NCI-H748 treated with DMSO at 0.1 percent for 48 hours (cell line): ENCODE measurements at places on chromosomes 5 and 9.
A peak's percentile ranks its signal among the peaks of the same experiment; 100 is the strongest.

DNA sequence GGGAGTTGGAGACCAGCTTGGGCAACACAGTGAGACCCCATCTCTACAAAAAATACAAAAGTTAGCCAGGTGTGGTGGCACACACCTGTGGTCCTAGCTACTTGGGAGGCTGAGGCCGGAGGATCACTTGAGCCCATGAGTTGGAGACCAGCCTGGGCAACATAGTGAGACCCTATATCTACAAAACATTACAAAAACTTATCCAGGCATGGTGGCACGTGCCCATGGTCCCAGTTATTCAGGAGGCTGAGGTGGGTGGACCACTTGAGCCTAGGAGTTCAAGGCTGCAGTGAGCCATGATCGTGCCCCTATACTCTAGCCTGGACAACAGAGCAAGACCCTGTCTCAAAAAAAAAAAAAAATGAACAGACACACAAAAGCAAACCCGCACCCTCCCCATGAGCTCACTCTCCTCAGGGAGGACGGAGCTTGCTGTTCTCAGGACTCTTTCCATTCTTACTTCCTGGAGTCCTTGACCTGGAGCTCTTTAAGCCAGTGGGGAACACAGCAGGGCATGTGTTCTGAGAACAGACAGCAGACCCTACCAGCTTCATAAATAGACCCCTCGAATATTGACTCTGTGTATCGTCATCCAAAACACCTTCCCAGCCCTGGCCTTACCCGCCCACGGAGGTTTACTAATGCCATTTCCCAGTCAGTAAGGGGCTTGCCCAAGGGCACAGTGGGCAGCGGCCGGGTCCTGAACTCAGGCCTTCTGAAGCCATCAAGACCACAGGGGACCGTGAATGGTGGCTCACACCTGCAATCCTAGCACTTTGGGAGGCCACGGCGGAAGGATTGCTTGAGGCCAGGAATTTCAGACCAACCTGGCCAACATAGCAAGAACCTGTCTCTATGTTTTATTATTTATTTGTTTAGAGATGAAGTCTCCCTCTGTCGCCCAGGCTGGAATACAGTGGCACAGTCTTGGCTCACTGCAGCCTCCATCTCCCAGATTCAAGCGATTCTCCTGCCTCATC, 11.1 kb downstream of the PTGES2 start:
- no peak for DNase-seq

DNA sequence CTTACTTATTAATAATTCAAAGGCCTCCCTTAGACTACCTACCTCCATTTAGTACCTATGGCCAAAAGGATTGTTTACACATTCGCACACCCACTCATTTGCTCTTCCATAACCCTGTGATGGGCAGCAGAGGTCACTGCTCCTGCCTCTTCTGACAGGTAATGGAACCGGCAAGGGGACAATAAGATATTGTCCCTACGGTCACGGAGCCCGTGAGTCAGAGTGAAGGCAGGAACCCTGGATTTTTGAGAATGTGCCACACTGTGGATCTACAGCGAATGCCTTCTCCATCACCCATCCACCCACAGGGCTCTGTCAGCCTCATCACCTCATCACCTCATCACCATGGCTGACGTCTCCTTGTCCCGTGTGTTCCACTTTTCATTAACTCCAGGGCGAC, 132.3 kb downstream of the MYO10 start:
- no peak for DNase-seq

GRCh38 chr9:95494416-95495371, 22.1 kb downstream of the PTCH1 start:
- DNase-seq, result peak; percentile 76

DNA sequence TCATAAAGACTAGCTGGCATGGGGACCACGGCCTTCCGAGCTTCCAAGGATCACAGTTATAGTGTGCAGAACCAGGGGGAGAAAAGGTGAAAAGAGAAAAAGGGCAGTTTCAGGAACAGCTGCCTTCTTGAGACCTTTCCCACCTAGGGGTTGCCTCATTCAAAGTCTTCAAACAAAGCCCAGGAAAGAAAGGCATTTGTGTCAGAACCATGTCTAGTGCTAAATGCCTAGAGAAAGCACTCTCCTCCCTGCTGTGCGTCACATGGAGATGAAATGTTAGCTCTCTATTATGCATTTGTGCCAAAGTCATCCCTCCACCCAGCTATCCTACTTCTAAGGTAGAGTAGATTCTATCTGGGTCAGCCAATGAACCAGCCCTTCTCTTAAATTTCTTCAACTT, 1037.3 kb upstream of the WWC1 start:
- no peak for DNase-seq

- peak; percentile 49 for DNase-seq
Measured at GRCh38 chr5:149581192-149581861, at the start of gene ARHGEF37. ARHGEF37 (plus strand) TSS chr5:149581498; CDS start chr5:149597770, 16,272 bp downstream.

DNA sequence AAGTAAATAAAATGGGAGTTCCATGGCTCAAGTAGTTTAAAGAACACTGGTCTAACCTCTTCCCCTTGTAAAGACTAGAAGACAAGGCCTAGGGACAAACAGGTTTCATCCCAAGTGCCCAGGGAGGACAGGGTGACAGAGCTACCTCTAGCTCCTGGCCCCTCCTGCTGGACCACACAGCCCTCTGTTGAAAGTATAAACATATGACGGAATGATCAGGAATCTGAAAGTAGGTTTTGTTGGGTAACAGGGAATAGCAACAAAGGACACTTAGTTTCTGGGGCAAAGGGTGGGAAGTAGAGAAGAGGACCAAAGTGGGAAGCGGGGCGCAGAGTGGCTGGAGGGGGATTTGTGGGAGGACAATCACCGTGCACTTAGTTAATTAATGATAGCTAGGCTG, 67.0 kb upstream of the DAB2IP start:
- DNase-seq, result no peak

DNA sequence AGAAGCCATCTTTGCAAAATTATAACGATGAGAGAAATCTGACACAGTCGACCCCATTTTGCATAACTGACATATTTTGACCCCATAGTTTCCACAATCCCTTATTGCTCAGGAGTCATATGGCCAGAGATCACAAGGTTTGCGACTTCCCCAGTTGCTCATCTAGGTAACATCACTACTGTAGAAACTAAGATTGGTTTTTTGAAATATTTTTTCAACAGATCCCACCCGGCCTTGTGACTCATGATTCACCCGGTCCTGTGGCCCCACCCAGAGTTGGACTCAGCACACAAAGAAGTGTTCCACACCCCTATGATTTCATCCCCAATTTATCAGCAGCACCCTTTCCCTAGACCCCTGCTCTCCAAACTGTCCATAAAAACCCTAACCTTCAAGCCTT, 50.2 kb downstream of the TIMD4 start:
- no peak for DNase-seq

DNA sequence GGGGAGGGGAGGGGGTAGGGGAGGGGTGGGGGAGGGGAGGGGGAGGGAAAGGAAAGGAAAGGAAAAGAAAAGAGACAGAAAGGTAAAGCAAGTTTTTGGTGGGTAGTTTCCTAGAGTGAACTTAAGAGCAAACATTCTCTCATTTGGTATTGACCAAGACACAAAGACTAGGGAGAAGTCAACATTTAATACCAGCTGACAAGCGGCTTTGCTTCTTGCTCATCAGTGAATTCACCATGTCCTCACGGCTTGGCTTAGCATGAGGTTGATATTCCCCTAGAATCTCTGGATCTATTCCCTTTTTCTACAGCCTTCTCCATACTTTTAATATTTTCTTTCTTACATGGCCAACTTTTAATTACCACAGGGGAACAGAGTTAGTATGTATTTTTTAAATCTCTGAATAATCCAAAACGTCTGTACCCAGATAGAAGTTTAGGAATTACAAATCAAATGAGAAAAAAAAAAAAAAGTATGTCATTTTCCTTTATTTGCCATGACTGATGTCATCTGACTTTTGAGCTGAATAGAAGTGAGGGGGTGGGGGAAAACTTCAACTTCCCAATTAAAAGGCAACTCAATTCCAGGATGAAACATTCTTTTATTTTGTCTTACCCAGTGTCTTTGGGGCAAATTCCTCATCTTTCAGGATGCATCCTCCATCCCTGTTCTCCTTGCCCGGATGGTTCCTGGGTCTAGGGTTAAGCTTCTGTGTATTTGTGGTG, 40.1 kb upstream of the GLIS3 start:
- no peak for DNase-seq

- DNase-seq, result no peak
Measured at GRCh38 chr9:83688921-83689320, 18.8 kb downstream of the UBQLN1 start.

DNA sequence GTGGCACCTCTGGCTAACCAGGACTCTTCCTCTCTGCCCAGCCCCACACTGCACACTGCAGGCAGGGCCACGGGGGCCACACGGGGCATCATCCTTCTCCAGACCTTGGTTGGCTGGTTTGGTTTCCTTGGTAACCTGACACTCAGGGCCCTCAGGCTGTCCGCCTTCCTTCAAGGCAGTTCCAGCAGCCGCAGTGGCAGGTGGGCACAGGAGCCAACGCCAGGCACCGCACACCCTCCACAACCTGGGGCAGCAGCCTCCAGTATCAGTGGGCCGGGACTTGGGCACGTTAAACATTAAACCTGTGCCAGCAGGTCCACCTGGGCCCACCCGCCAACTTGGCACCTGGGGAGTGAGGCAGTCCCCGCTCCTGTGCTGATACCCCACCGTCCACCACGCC, 1.9 kb downstream of the NPDC1 start:
- DNase-seq, result no peak

- no peak for DNase-seq
Measured at GRCh38 chr9:121937240-121937639, 155.9 kb downstream of the TTLL11 start.

DNA sequence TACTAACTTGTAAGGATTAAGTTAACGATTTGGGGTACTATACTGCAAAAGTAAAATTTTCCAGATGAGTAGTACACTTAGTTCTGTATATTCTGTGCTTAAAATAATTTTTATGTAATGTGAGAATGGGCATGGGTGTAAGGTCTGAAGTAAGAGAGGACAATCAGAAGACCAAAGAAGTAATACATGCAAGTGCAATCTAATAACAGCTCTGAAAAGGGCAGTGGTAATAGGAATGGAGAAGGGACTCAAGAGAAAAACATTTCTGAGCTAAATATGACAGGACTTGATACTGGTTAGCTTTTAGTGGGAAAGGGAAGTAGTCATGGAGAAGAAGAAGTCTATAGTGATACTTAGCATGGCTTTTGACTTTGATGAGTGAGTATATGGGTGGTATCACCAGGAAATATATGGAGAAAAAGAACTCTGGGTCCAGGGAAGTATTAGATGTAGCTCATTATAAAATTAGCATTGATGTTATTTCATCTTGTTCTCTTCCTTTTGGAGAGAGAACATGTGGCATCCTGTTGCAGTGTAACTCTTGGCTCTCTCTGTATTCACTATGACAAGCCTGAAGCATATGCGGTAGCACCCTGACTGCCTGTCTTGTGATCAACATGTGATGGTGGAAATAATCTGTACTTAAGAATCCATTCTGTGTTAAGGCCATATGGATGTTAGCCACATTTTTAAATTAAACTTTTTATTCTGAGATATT, 60.5 kb downstream of the ERCC6L2 start:
- no peak for DNase-seq

DNA sequence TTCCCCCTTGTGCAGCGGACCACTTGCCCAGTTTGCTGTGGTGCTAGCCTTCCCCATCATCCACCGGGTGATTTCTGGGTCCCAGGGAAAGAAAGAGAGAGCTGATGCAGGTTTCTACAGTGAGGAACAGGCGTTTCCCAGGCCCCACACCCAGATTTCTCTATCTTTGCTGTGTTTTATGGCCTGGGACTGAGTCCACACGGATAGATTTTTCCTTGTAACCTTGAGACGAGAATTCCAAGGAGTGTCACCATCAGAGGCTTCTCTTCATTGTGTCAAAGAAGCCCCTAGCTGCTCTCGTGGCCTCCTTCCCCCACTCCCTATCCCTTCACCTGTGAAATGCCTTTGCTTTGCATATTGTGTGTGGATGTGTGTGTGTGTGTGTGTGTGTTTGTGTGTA, 21.2 kb upstream of the FGFR4 start:
- no peak for DNase-seq

- DNase-seq, result no peak
Measured at GRCh38 chr5:574906-575305, 37.2 kb upstream of the CEP72 start.

DNA sequence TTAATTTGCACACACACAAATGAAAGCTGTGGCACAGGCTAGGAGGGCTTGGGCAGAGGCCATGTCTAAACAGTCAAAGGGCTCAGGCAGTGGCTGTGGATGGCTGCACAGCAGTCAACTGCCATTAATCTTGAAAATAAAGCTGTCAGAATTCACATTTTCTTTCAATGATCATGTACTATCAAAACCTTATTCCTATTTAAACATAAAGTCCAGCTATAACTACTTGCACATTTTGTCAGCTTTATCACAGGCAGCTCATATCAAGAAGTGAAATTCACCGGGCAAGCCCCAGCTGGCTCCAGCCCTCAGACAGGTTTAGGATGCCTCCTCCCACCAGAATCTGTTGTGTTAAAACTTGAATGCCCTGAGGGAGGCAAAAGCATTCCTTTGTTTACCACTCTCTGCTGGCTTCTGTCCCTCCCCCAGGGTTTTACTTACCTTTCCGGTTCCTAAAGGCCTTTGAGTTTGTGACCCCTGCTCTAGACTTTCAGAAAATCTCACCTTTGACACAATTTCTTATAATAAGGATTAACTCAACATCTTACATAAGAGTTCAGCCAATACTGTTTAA, 54.9 kb upstream of the GRAMD2B start:
- DNase-seq, result no peak

- no peak for DNase-seq
Measured at GRCh38 chr5:10140195-10140973, 109.3 kb downstream of the ATPSCKMT start.

DNA sequence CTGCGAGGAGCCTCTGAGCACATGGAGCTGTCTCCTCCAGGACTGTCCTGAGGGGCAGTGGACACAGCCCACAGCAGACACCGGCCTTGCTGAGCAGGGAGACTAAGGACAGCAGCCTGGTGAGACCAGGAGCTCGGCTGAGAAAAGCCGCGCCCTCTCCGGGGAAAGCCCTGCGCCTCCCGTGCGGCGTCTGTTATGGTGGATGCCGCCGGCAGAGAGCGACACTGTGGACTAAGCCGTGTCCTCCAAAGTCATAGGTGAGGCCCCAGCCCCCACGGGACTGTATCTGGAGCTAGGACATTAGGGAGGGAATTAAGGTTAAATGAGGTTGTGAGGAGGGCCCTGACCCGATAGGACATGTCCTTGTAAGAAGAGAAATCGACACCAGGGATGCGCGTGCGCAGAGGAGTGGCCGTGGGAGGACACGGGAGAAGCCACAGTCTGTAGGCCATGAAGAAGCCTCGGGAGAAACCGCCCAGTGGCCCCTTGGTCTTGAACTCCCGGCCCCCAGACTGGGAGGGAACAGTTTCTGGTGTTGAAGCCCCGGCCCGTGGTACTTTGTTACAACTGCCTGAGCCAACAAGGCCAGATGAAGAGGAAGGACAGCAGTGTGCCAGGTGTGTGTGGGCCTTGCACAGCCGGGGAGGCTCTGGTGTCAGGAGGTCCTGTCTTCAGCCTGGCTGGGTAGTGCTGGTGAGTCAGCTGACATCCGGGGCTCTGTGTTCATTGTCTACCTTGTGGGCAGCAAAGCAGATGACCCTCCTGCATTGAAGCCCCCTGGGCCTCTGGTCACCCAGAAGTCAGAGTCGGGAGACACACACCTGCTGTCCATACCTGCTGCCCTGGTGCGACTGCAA, 22.1 kb downstream of the MRPL36 start:
- DNase-seq, result no peak
